ENCODE measurements at places on chromosomes 7 and 10.

DNA sequence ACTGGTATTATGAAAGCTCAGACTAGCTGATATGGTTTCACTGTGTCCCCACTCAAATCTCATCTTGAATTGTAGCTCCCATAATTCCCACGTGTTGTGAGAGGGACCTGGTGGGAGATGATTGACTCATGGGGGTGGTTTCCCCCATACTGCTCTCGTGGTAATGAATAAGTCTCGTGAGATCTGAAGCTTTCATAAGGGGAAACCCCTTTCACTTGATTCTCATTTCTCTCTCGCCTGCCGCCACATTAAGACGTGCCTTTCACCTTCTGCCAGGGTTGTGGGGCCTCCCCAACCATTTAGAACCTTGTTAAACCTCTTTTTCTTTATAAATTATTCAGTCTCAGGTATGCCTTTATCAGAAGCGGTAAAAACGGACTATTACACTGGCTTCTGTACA is 40.3 kb downstream of the COL13A1 start:
- no peak for DNase-seq

DNA sequence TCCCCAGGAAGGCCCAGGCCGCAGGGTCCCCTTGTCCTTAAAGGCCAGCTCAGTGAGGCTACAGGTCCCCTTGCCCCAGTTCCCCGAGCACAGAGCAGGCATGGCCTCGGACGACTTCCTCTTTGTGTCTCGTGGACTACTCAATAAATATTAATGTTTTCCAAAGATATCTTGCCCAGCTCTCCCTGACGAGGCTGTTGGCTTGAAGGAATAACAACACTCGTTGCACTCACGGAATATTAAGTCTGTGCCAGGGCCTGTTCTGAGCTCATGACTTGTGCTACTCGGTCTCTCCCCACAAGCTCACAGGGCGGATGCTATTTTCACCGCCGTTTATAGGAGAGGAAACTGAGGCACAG is 68.2 kb downstream of the CUX1 start:
- DNase-seq = no peak

DNA sequence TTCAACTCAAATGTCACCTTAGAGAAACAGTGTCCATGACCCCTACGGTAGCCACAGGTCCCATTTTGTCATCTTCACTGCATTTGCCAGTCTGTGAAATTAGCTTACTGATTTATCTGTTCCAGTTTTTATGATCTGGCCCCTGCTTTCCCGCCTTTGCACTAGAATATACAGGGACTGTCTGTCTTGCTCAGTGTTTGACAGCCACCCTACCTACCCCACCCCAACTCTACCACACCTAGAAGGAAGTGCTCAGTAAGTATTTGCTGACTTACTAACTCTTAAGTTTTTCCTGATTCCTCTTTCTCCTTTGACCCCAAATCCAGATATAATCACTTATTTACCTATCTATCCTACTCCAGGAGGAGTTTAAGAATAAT is 49.5 kb downstream of the CREB3L2 start:
- no peak for DNase-seq

DNA sequence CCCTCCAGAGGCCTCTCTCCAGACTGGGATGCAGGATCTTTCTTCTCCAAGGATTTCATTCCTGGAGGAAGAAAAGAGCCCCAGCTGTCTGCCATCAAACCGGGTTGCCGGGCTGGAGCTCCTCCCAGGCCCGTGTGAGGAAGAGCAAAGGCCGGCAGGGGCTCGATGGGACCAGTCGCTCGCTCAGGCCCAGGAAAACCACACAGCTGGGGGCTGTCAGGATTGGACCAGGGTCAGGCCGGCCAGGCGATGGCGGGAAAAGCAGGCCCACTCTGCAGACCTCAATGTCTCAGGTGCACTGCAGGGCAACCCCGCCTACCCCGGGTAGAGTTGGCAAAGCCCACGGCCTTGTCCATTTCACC is 98.1 kb upstream of the DNAAF5 start:
- DNase-seq = no peak

DNA sequence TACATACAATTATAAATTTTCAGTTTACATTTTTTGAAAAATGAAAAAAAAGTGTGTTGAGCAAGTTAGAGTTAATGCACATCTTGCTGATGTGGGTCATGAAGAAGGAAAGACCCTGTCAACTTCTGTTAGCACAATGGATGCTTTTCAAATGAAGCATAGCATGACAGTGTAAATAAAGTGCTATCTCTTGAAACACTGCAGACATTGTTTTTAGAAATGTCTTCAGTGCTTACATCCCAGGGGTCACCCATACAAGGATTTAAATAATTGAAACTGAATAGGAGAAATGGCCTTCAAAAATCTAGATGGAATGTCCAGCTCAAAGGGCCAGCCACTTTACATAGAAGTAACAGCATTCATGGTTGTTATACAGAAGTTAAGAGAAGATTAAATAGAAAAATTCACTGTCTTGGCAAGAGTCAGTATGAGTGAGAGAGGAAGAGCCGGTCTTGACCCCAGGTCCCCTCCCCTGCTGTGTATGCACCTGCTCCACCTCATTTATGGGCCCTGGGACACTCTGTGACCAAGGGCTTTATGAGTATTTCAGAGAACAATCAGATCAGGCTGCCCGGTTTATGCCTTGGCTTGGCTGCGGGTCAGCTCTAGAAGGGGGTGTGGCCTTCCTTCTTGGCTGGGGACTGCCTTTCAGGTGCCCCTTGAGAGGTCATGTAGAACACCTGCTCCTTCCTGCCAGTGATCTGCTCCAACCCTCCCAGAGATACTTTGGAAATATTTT is 237.7 kb upstream of the TMEM72 start:
- DNase-seq = no peak

Measured in activated T-cell treated with anti-CD3 and anti-CD28 coated beads for 4 hours (primary cell).